Activated naive CD4-positive, alpha-beta T cell treated with anti-CD3 and anti-CD28 coated beads, Interleukin-2, amount 50 U/mL, for 72 hours (primary cell): ENCODE measurements at places on chromosomes 4 and X. TPM values are rescaled to one million over a fixed set of nuclear protein-coding genes. Genes with fewer than 3 reads are reported as not detected.

- no peak for DNase-seq
Observed at GRCh38 chrX:8679550-8679949, 52.4 kb downstream of the ANOS1 start.

DNA sequence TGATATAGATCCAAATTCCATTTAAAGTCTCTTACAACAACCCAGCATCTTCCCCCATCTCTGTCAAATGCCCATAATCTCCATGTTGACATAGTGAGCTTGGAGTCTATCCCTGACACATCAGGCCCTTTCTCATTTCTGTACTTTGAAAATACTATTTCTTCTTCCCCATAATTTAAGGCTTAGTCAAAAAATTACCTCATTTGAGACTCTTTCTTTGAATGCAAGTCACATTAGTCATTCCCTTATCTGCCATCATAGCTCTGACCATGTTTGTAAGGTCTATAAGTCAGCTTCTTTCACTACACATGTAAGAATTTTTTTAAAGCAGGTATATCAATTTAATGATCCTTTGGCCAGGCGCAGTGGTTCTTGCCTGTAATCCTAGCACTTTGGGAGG, 99.9 kb downstream of the DDX60 start:
- DNase-seq = no peak

GRCh38 chr4:4866124-4866865, 6.8 kb downstream of the MSX1 start:
- DNase-seq = no peak

Gene EXOC1L
- total RNA-seq = not detected
